ENCODE measurements at places on chromosomes 12 and 14. TPM values are rescaled to one million over a fixed set of nuclear protein-coding genes. Genes with fewer than 3 reads are reported as not detected.
A peak's percentile ranks its signal among the peaks of the same experiment; 100 is the strongest.

GRCh38 chr12:109723311-109723881, 9.8 kb downstream of the FAM222A start:
- no peak for DNase-seq

- DNase-seq, result no peak
Measured at GRCh38 chr12:109875572-109876131, 4.7 kb downstream of the GLTP start.

DNA sequence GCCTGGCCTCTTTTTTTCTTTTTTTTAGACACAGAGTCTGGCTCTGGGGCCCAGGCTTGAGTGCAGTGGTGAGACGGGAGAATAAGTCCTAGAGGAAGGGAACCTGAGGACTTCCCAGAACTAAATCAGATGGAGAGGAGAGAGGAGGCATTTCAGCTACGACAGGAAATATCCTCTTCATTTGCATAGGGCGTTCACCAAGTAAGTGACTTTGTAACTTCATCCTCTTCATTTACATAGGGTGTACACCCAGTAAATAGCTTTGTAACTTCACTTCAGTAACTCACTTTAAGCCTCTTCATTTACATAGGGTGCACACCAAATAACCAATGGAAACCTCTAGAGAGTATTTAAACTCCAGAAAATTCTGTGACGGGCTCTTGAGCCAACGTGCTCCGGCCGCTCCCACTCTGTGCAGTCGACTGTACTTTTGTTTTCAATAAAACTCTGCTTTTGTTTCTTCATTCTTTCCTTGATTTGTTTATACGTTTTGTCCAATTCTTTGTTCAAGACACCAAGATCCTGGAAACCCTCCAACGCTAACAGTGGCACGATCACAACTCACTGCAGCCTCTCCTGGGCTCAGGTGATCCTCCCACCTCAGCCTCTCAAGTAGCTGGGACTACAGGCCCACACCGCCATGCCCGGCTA, 21.4 kb upstream of the ANKRD9 start:
- DNase-seq, result no peak

Gene SSTR1
- 0.32 TPM for total RNA-seq

- no peak for DNase-seq
Measured at GRCh38 chr12:25480145-25480544, 72.9 kb downstream of the LMNTD1 start.

DNA sequence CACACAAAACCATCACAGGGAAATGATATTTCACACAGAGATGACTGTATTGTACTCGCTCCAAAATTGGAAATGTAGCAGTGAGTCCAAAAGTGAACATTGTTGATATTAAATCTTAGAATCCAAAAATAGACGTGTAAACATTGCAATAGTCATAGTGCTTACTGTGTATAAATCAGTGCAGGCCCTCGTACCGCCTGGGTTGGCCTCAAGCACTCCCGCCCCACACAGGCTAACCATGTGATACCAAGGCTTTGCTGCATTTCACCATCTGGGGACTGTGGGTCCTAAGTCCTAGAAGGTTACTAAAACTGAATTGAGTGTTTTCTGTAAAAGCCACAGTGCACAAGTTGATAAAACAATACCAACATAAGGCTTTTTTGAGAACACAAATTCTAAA, 107.3 kb downstream of the PPP2R5E start:
- DNase-seq, result peak; percentile 48

Gene CBLN3
- total RNA-seq, result 1.0 TPM

- DNase-seq, result no peak
Measured at GRCh38 chr12:124849382-124849781, 14.3 kb downstream of the SCARB1 start.

DNA sequence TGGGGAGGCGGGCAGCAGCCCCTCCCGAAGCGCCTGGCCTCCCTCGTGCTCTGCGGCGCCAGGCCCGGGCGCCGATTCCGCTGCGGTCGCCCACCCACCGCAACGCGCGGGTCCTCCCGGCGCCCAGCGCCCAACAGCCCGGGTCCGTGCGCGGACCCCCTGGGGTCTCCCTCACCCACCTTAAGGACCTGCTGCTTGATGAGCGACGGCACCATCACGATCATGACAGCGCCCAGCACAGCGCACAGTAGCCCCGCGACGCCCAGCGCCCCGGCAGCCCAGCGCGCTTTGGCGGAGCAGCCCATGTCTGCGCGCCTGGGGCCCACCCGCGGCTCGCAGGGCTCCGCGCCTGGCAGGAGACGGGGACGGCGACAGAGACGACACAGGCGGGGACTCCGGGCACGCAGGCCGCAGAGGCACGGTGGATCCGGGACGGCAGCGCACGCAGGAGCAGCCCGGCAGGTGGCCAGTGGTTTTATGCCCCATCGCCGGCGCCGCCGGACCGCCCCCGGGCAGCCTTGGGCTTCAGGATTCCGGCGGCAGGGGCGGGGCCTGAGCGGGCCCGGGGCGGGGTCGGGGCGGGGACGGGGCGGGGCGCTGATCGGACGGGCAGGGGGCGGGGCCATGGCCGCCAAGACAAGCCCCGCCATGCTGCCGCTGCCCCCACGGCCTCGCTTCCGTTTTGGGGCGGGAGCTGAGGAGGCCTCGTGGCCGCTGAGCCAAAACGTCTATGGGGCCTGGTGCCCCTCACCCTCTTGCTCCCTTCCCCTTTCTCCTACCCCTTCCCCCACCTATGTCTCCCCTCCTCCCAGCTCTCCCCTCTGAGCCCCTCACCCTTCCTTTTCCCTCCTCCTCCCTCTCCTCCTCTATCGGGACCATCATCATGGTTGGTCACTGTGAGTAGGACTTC, at the start of gene SCARB1:
SCARB1 (minus strand) TSS at position 449 of the 910 bp plus-strand sequence; CDS start at position 305, 144 bp downstream.
- DNase-seq, result peak; percentile 82

- no peak for DNase-seq
Measured at GRCh38 chr14:50058113-50058512, 58.3 kb downstream of the VCPKMT start.

Gene MGST1
- total RNA-seq, result 76.7 TPM

- no peak for DNase-seq
Measured at GRCh38 chr12:1750300-1750699, 59.4 kb downstream of the ADIPOR2 start.

DNA sequence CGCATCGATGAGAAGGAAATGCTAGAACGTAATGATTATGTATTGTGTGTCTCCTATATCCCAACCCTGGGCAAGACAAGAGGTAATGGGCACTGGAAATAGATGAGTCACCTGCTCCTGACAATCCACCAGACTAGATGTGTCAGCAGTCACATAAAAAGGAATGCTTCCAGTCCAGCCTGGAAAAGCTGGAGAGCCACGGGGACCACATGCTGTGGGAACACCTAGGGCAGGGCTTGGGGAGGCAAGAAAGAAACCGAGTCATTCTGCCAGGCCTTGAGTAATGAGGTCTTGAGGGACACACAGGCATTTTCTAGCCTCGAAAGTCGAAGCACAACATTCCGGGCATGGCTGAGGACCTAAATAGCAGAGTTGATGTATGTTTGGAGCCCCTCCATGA, 716.7 kb upstream of the TMEM132C start:
- DNase-seq, result peak; percentile 91

- no peak for DNase-seq
Measured at GRCh38 chr12:58323676-58324075, 382.3 kb downstream of the ATP23 start.

Gene TMTC1
- 159 TPM for total RNA-seq

Gene POTEG
- total RNA-seq, result not detected

DNA sequence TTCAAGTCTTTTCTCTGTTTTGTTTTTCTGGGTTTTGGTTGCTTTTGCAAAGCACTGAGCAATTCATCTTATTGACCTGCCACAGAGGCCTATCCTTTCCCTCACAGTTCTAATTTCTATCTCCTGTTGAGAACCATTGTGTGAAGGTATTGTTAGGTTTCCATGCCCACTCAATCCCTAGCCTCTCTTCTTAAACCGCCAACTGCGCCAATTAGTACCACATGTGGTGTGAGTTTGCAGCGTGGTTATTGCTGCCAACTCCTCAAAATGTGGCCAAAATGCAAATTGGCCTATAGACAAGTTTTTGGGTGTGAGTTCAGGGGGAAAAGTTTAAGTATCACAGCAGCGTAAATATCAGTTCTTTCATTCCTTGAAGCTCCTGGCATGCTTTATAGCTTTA, 232.6 kb downstream of the FLRT2 start:
- DNase-seq, result no peak

Gene CAPZA3
- not detected for total RNA-seq

Gene KLRC2
- 0.40 TPM for total RNA-seq

- peak; percentile 76 for DNase-seq
Measured at GRCh38 chr14:104689109-104689880, at the start of gene INF2. TSS of gene INF2 (plus strand) at chr14:104689618. CDS start at chr14:104701366, 11,748 bp downstream.

GRCh38 chr14:50666772-50667683, 1.1 kb downstream of the SAV1 start:
- DNase-seq, result peak; percentile 55

DNA sequence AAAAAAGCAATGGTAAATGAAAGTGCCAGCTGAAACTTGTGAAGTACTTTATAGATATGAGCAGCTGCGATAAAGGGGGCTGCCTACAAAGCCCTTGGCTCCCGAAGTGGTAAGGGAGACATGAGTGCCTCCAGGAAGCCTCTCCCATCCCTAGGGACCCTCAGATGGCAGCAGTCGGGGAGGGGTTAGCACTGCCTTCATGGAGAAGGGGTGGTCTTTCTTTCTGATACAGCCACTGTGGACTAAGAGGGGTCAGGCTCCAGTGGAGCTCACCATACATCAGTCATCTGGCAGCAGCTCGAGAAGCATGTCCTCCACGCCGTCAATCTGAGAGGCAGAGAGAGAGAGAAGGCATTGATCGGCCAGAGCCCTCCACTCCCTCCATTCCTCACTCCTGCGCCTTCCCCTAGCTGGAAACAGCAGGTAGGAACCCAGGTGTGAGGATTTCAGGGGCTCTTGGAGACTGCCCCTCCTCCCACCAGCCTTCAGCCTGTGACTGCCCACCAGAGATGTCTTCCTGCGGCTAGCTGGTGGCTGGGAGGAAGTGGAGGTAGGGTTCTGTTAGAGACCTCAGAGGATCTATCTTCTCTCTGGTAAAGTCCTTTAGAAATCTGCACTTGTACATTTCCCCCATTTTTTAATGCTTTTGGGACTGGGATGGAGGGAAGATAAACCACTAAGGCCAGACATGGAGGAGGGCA, 2.3 kb downstream of the TCL1A start:
- no peak for DNase-seq

Gene CMA1
- total RNA-seq, result not detected

Gene NRXN3
- 0.05 TPM for total RNA-seq

DNA sequence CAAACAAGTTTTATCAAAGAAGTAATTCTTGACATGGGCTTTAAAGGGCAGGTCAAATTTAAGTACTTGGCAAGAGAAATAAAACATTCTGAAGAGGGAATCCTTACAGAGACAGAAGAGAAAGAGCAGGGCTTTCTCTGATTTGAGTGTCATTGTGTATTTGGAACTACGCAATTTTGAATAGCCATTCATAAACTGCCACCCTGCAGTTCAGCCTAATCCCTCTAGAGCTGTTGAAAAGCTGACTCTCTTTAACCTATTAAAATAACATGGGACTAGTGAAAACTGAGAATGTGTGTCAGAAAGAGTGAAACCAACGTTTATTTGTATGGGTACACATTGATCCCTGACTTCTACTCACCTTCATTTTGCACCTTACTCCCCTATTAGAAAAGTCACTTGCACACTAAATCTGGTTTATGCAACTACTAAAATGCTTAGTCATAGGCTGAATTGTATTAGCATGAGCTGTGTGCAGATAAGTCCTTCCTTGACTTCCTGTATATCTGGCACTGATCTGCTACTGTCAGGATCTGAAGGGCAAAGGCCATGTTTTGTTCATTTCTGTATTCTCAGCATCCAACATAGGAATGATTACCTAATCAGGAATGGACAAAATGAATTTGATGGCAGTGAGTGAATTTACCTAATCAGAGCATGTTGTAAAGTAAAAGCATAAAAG, 458.9 kb downstream of the NOVA1 start:
- no peak for DNase-seq

Gene C14orf39
- total RNA-seq, result 2.1 TPM

Gene PKP2
- 60.0 TPM for total RNA-seq

Gene KRT83
- total RNA-seq, result not detected

Gene RNASE1
- total RNA-seq, result not detected

GRCh38 chr14:26548406-26548805, 49.4 kb downstream of the NOVA1 start:
- no peak for DNase-seq

GRCh38 chr12:8629486-8630033, 16.9 kb upstream of the AICDA start:
- peak; percentile 94 for DNase-seq

- DNase-seq, result no peak
Measured at GRCh38 chr14:72521968-72522741, 371.7 kb downstream of the DPF3 start.

Gene TAC3
- not detected for total RNA-seq

DNA sequence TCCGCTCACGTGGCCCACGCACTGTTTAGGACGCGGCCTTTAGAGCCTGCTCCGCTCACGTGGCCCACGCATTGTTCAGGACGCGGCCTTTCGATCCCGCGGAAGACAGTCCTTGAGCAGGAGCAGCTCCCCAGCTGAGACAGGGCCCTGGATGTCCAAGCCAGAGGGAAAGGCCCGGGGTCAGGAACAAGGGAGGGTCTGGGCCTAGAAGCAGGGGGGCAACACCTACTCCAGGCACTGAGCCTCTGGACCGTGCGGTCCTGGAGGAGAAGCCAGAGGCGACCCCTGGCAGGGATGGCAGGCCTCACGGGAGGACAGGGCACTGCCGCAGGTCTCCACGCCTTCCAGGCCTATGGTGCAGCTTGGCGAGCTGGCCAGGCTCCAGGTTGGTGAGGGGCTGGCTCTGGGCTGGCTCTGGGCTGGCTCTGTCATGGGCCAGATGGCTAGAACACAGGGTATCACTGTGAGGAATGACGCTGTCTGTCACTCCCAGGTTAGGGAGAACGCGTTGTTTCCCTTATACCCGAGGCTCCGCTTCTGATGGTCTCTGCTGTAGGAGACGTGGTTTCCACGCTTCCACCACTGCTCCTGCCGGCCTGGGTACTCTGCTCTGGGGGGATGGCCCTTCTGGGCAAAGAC, 341.7 kb downstream of the TMEM121 start:
- no peak for DNase-seq

DNA sequence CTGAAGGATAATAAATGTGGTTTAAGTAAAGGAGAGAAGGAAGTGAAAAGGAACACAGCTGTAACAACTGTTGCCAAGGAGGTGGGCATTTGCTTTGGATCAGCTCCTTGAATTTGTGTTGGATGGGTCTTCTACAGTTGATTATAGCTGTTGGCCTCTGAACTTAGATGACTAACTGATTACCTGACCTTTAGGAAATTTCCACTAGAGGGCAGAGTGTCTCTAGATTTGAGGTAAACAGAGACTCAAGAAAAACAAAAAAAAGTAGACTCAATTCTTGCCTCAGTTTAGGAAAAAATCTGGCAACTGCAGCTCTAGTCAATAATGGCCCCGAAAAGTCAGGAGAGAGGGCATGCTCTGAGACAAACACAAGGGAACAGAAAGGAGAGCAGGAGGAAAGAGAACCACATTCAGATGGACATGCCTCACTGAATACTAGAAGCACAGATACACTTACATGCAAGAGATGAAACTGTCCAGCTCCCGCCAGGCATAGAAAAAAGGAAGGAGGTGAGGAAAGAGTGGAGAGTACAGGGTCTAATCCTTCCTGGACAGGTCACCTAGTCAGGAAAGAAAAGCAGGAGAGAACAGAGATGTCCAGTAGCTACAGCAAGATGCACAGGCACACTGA, 20.6 kb downstream of the COX14 start:
- peak; percentile 54 for DNase-seq
